ENCODE measurements at places on chromosomes 2 and 18. TPM values are rescaled to one million over a fixed set of nuclear protein-coding genes. Genes with fewer than 3 reads are reported as not detected.

The TET3 gene
- 13.2 TPM for total RNA-seq

The NRBP1 gene
- 80.3 TPM for total RNA-seq

The DOK6 gene
- total RNA-seq = 1.0 TPM

The CELF4 gene
- not detected for total RNA-seq

The SLC14A1 gene
- total RNA-seq = 2.6 TPM

The VIT gene
- total RNA-seq = 136 TPM

The FARSB gene
- total RNA-seq = 19.0 TPM

The RAD51AP2 gene
- total RNA-seq = 0.16 TPM

The TWSG1 gene
- total RNA-seq = 42.7 TPM

The UGT1A8 gene
- total RNA-seq = not detected

The HOXD13 gene
- not detected for total RNA-seq

The MEP1B gene
- not detected for total RNA-seq

The CFC1 gene
- not detected for total RNA-seq

The TEX44 gene
- not detected for total RNA-seq

The GCG gene
- not detected for total RNA-seq

The ABI2 gene
- 16.0 TPM for total RNA-seq

The FBXO48 gene
- total RNA-seq = 1.6 TPM

The HMSD gene
- total RNA-seq = 0.29 TPM

The AGAP1 gene
- total RNA-seq = 25.9 TPM

The ADRA2B gene
- 1.3 TPM for total RNA-seq

The CLIP4 gene
- 76.8 TPM for total RNA-seq

The SPATA3 gene
- not detected for total RNA-seq

The DUSP2 gene
- total RNA-seq = 1.9 TPM

The CCDC68 gene
- 8.5 TPM for total RNA-seq

The IDH1 gene
- total RNA-seq = 80.3 TPM

The KCNG2 gene
- 1.6 TPM for total RNA-seq

The CGREF1 gene
- 16.4 TPM for total RNA-seq

The EHBP1 gene
- 87.2 TPM for total RNA-seq

The GPR45 gene
- not detected for total RNA-seq

The CYBRD1 gene
- 396 TPM for total RNA-seq

The LYPD1 gene
- total RNA-seq = 1.9 TPM

Measured in breast epithelium (tissue), 4 donors.